Activated CD4-positive, CD25-positive, alpha-beta regulatory T cell treated with anti-CD3 and anti-CD28 coated beads, Interleukin-2, amount 50 U/mL, for 72 hours (primary cell): ENCODE measurements at places on chromosomes 3 and 15.

DNA sequence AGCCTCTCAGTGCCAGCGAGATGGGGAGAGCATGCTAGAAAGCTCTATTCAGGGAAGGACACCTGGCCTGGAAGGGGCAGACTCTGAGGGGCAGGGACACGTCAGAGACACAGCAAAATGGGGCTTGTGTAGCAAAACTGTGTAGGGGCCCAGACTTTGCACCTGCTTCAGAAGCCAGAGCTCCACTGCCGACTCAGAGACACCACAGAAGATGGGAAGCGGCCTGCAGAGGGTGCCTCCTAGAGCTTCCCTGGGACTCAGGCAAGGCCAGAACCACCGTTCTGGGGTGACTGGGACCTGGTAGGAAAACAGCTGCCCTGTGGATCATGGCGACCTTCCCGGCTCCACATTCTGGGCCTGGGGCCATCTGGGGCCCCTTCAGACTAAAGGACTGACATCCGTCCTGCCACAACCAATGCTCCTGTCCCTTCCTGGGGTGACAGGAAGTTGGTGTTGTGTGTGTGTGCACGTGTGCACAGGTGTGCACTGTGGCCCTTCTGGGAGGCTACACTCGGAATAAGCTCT lies 17.4 kb upstream of the TKT start:
- DNase-seq, result no peak

DNA sequence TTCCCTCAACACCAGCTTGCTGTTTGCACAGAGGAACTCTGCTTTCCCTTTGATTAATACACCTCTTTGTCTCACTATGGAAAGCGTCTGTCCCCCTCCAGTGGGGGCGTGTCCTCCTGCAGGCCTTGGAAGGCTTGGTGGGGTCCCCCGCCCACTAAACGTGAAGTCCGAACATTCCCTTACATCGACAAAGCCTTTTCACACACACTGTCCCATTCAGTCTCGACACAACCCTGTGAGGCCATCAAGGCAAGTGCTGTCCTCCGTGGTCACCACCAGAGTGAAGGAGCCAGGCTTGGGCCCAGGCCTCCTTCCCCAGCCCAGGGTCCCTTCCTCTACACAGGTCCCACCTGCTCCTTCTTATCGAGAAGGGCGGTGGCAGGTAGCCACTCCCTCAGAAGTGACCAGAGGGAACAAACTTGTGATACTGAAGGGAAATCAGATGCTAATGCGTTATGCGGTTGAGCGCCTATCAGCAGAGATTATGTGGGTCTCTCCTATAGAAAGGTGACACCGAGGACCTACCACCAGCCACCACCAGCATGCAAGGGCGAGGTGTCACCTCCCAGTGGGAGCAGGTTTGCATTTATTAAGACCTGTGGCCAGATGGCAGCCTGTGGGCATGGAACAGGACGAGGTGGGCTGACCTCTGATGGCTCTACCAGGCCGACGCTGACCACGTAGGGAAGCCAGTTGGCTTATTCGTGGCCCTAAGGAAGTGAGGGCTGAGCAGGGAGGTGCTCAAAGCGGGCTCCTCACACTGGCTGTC lies 6.6 kb downstream of the NRROS start:
- no peak for DNase-seq

GRCh38 chr3:138398791-138399575 lies 35.4 kb upstream of the ESYT3 start:
- DNase-seq, result no peak

GRCh38 chr15:64895285-64896065 lies 16.2 kb upstream of the ANKDD1A start:
- DNase-seq, result no peak

GRCh38 chr3:116005404-116005803 lies 382.1 kb downstream of the GAP43 start:
- DNase-seq, result no peak

DNA sequence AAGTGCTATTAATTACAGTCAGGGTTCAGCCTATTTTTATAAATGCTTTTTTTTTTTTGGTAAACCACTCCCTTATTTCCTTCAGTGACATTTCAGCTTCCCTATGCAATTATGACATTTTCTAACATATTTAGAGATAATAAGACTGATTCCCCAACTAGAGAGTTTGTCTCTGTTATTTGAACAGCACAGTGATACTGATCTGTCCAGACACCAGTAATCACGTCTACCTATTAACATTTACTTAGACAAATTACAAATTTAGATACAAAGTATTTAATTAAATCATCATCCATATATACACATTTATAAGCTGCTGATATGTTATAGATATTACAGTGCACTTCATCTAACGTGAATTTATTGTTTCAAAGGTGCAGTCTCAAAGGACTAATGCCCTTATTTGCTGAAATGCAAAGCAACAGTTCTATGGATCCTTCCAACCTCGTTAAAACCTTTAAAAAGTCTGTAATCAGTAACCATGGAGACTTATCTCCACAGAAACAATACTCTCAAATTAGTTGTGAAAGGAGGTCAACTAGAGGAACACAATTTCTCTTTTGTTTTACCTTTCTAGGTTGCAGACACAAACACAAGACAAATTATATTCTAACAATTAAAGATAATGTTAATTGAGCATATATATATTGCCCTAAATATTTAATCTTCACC lies 1531.1 kb downstream of the SI start:
- DNase-seq, result no peak
